Body of pancreas (tissue), 4 donors: ENCODE measurements at places on chromosomes 7 and 10.

- DNase-seq = peak; percentile 36
Measured at GRCh38 chr7:26292768-26293560, 1.3 kb downstream of the SNX10 start.

- DNase-seq = peak; percentile 62
Measured at GRCh38 chr7:45920502-45921380, at the start of gene IGFBP3. TSS of gene IGFBP3 (minus strand) at chr7:45921272. CDS start at chr7:45921140, 132 bp downstream.

DNA sequence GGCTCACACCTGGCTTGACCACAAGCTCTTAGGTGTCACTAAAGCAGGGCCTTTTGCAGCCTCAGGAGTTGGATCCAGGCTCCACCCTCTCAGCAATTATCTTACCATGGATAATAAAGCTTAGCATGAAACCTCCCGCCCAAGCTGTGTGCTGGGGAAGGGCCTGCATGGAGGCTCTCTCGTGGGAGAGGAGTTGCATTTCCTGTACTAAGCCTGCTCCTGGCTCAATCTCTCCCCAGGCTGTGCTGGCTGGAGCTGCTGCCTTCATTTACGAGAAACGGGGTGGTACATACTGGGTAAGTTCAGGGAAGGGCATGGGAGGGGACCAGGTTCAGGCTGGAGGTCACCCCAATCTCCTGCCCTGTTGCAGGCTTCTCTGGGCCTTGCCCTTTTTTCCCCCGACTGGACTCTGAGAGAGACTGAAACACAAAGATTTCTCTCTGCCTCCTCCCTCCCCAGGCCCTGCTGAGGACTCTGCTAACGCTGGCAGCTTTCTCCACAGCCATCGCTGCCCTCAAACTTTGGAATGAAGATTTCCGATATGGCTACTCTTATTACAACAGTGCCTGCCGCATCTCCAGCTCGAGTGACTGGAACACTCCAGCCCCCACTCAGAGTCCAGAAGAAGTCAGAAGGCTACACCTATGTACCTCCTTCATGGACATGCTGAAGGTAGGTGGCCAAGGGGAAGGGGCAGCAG is 2.7 kb downstream of the TMEM176A start:
- DNase-seq = no peak

DNA sequence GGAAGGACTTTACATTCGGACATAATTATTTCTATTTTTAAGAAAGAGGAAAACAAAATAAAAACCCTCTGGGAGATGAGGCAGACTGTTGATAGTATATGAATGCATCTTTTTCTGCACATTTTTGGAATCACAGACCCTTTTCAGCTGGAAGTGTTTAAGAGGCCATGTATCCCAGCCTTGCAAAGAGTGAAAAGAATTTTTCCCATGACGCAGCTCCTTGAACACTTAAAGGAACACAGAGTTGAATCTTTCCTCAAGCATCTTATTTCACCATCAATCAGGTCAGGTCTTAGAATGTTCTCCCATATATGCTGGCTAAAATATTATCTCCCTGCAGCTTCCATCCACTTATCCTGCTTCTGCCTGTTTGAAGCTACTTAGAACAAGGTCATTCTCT is 45.9 kb upstream of the PAPSS2 start:
- no peak for DNase-seq

DNA sequence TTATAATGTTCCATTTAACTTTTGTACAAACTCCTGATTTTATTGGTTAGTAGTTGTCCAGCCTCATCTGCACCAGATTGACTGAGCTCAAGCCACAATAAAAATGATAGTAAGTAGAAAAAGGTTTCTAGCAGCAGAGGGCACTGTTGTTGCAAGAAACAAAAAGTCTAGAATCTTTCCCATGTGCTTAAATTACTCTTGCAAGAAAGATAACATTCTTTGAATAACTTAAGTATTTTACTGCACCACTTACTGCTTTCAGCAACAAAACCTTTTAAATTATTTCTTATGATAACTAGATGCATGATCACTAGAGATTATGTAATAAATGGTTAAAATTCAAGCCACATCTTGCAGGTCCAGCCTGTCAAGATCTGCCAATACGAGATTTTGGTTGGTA is 27.0 kb downstream of the LMOD2 start:
- no peak for DNase-seq

- DNase-seq = no peak
Measured at GRCh38 chr7:96179341-96179740, 142.6 kb downstream of the SLC25A13 start.

DNA sequence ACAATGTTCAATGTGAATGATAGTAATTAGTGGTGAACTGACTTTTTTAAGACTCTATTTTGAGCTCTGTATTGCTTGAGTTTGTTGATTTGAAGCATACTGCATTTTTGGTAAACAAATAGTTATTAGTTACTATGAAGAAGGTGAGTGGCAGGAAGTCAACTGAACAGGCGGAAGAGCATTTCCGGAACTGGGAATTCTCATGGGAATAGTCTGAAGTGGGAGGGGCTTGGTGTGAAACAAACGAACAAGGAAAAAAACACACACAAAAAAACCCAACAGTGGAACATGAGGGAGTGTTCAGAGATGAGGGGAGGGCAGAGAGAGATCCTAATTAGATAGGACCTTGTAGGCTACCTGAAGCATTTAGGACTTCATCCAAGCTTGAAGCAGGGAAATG is 43.9 kb upstream of the C1QL3 start:
- no peak for DNase-seq

GRCh38 chr7:96407427-96407826 is 85.5 kb upstream of the SLC25A13 start:
- no peak for DNase-seq

DNA sequence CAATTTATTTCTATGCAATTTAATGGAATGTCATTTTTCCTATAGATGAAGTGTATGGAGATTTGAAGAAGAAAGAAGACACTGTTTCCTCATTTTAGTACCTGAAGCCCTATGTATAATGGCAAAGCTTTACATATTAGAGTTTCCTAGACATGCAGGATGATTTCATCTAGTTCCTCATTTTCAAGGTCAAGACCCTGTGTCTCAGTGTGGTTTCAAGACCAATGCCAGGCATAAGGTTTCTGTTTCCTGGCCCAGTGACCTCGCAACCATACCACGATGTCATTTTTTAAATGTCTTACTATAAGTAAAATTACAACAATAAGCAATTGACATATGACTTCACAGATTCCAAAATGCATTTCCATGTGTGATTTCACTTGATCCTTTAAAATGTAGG is 336.5 kb upstream of the PRKCQ start:
- no peak for DNase-seq

GRCh38 chr7:30928254-30928872 is 16.7 kb downstream of the AQP1 start:
- no peak for DNase-seq

DNA sequence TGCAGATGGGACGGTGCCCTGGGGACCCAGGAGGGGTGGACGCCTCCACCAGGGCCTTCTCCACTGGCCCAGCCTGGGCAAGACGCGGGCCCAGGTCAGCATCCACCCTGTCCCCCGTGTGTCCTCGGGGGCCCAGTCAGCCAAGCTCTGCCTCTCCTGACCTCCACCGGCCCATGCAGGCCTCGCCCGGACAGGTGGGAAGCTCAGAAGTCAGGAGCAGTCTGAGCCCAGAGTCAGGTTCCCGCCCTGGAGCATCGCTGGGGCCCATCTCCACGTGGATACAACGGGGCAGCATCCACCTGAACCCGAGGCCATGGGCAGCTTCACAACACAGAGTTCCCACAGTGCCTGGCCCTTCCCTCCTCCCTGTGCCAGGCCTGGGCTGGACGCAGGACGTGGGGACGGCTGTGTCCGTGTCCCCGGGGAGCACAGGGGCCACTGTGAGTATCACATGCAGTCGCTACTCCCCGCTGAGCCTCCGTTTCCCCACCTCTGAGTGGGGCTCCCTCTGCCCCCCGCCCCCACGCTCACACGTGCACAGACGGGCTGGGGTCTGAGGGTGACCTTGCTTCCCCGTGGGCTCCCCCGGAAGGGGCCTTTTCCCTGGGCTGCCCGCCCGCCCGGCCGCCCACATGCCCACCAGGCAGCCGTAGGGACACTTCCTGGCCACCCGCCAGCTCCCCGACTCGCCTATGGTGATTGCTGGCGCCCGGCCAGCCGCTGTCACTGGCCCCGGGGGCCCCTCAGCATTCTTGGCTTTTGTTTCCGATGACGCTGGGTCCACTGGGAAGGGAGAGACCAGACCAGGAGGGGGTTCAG is 64.3 kb downstream of the PDGFA start:
- DNase-seq = peak; percentile 57

GRCh38 chr7:23960361-23960760 is 250.3 kb downstream of the STK31 start:
- DNase-seq = no peak

GRCh38 chr7:128136215-128136597 is 104.9 kb upstream of the LEP start:
- no peak for DNase-seq

- no peak for DNase-seq
Measured at GRCh38 chr7:41142904-41143473, 559.9 kb downstream of the INHBA start.

- DNase-seq = no peak
Measured at GRCh38 chr10:60426425-60426824, 36.8 kb upstream of the ANK3 start.

DNA sequence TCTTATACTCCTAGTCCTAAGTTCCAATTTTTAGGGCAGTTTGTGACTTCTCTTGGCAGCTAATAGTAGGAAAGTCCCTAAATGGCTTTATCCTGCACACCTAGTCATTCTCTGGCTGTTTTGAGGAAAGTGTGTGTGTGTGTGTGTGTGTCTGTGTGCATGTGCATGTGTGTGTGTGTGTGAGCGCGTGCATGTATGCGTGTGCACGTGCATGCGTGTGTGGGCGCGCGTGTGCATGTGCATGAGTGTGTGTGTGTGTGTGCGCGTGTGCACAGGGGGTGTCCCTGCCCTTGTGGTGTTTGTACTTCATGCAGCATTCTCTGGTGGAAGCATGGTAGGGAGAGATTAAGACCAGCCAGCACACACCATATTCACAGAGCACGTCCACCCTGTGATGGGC is 18.2 kb downstream of the MACROH2A2 start:
- DNase-seq = no peak

GRCh38 chr10:10515479-10516204 is 502.0 kb upstream of the CELF2 start:
- DNase-seq = no peak

DNA sequence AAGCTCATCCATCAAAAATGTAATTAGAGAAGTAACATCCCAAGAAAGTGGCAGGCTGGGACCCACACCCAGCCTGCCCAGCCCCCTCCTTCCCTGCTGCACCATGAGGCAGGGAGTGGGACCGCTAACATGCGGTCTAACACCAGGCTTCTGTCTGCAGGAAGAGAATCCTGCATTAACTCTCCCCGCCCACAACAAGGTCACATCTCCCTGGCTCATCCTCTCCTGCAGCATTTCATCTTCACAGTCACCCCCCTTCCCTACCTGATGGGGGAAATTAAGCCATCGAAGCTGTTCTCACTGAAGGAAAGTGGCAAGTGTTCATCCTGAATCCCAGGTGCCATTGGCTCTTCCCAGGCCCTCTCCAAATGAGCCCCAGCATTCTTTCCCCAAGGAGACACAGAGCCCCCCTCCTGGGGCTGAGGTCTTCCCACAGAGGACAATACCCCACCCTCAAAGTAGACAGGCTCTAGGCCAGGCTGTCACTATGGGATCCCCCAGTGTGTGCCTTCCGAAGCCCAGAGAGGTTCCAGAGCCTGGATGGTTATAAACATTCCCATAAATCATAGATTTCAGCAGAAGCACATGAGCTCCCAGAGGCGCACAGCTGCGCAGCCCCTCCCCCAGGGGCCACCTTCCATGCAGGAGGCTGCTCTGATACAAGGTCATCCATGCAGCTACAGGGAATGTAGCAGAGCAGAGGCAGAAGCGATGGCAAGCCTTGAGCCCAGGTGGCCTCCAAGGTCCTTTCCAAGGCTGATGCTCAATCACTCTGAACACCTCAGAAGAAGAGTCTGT is 148.0 kb downstream of the OAT start:
- no peak for DNase-seq

DNA sequence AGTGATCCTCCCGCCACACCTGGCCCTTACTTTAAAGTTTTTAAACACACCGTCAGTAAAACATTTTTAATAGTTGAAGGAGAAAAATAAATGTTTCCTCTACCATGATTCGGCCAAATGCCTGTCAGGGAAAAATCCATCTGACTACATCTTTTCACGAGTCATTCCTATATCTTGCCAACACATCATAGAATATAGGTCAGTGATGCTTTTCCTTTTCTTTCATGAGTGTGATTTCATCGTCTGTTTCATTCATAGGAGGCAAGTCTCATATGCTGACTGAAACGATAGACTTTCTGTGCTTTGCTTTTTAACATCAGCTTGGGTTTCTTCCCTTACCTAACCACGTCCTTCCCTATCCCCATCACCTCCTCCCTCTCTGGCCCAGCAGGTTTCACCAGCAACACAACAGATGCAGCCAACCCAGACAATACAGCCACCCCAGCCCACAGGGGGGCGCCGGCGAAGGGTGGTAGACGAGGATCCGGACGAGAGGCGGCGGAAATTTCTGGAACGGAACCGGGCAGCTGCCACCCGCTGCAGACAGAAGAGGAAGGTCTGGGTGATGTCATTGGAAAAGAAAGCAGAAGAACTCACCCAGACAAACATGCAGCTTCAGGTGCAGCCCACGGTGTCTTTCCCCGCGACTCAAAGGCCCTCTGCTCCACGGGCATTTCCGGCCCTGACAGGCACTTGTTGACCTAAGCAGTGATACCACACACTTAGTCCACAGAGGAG is 149.2 kb downstream of the TRIL start:
- no peak for DNase-seq

DNA sequence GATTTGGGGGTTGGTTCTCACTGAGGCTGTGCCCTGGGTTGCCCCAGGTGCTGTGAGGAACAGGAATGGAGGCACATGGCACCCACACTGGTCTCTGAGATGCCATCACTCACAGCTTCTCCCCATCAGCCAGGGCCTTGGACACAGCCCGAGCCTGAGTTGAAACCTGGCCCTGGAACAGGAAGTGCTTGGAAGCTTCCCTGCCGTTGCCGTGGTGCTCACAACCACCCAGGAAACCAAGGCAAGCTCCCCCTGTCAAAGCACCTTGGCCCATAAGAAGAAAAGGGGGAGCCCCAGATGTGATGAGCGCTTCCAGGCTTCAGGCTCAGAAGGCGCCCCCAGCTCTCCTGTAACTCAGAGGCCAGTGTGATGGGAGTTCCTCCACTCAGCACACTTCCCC is at the start of gene BTBD16:
BTBD16 (plus strand) TSS at position 221 of the 400 bp plus-strand sequence. CDS start 3,786 bp downstream, outside the sequence.
- DNase-seq = no peak

DNA sequence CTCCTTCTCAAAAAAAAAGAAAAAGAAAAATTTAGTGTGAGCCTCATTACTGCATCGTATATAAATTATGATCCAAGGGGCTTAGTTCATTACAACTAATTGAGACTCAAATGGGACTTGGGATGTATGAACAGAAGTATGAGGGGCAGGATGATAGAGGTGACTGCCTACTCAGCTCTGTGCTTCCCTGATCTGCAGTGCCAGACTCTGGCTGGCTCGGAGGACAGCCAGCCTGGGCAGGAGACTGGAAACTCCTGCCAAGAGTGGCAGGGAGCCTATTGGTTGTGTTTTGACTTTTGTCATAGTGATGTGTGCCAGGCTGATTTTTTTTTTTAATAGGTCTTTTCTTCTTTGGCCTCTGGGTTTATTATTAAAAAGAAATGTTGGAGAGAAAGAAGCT is 73.8 kb upstream of the GTF2IRD1 start:
- DNase-seq = peak; percentile 82
